ENCODE measurements at places on chromosomes 3 and 15.

- peaks cover 3% of the 10 kb centered on the region for H3K4me1 ChIP-seq
- no peaks in the 10 kb centered on the region for H3K27me3 ChIP-seq
- no peak overlapping the region for H3K27ac ChIP-seq
- DNase-seq: no peak
- peaks cover 12% of the 10 kb centered on the region for H3K36me3 ChIP-seq
- H3K4me3 ChIP-seq: no peak overlapping the region
Observed at GRCh38 chr3:197289726-197290125, 8.7 kb downstream of the DLG1 start.

- H3K4me1 ChIP-seq: peaks cover 62% of the 10 kb centered on the region
- H3K4me3 ChIP-seq: no peak overlapping the region
- no peaks in the 10 kb centered on the region for H3K27me3 ChIP-seq
Observed at GRCh38 chr15:90564051-90564450, 34.3 kb downstream of the CRTC3 start.

- peaks cover 37% of the 10 kb centered on the region for H3K4me1 ChIP-seq
- H3K4me3 ChIP-seq: peak overlapping the region; percentile 90
- DNase-seq: no peak
- H3K27me3 ChIP-seq: no peaks in the 10 kb centered on the region
Observed at GRCh38 chr15:63832620-63833019, 1.1 kb downstream of the HERC1 start.

GRCh38 chr3:184257083-184257915 is 4.1 kb downstream of the CAMK2N2 start:
- DNase-seq: no peak
- H3K4me1 ChIP-seq: peaks cover 28% of the 10 kb centered on the region
- H3K4me3 ChIP-seq: no peak overlapping the region
- peaks cover 42% of the 10 kb centered on the region for H3K27me3 ChIP-seq

- no peaks in the 10 kb centered on the region for H3K36me3 ChIP-seq
- H3K4me3 ChIP-seq: no peak overlapping the region
- H3K4me1 ChIP-seq: no peaks in the 10 kb centered on the region
- no peak overlapping the region for H3K27ac ChIP-seq
Observed at GRCh38 chr3:55816794-55817576, 329.9 kb upstream of the WNT5A start.

GRCh38 chr3:188064831-188065493 is 89.0 kb upstream of the LPP start:
- H3K27me3 ChIP-seq: no peaks in the 10 kb centered on the region
- H3K36me3 ChIP-seq: no peaks in the 10 kb centered on the region
- no peak for DNase-seq
- no peak overlapping the region for H3K27ac ChIP-seq
- H3K4me1 ChIP-seq: no peaks in the 10 kb centered on the region

- no peak overlapping the region for H3K4me3 ChIP-seq
- H3K27ac ChIP-seq: no peak overlapping the region
- DNase-seq: no peak
Observed at GRCh38 chr15:43283526-43283925, 16.8 kb upstream of the TGM5 start.

GRCh38 chr3:176870451-176870850 is 326.8 kb downstream of the TBL1XR1 start:
- no peak overlapping the region for H3K4me3 ChIP-seq
- no peaks in the 10 kb centered on the region for H3K36me3 ChIP-seq
- DNase-seq: no peak
- no peaks in the 10 kb centered on the region for H3K4me1 ChIP-seq

GRCh38 chr3:47871389-47871788 is 68.5 kb downstream of the DHX30 start:
- H3K27me3 ChIP-seq: no peaks in the 10 kb centered on the region
- peaks cover 46% of the 10 kb centered on the region for H3K36me3 ChIP-seq
- no peak overlapping the region for H3K27ac ChIP-seq
- no peak for DNase-seq
- H3K4me3 ChIP-seq: no peak overlapping the region
- H3K4me1 ChIP-seq: peaks cover 9% of the 10 kb centered on the region

Measured in esophagus squamous epithelium (tissue), 5 donors.